ENCODE measurements at places on chromosomes 12 and 14.

GRCh38 chr12:132213359-132214160 lies 69.3 kb downstream of the NOC4L start:
- DNase-seq, result no peak

DNA sequence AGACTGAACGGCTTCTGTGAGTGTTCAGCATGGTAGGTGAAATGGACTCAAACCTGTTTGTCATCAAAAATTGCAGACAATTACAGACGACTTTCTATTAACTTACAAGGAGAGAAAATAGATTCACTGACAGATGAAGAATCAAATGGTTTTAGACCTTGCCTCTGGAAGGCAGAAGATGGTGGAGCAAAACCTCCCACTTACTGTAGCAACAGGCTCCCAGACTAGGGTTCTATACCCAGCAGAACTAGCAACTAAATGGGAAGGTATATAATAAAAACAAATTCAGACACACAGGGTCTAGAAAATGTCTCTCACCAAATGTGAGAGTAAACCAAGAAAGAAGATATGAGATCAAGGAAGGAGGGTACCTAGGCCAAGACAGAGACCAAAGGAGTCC lies 36.8 kb downstream of the RNF34 start:
- DNase-seq, result no peak

- no peak for DNase-seq
Measured at GRCh38 chr14:64943556-64943955, 1.0 kb upstream of the GPX2 start.

GRCh38 chr12:46524778-46525177 lies 152.2 kb upstream of the SLC38A2 start:
- peak; percentile 60 for DNase-seq

- DNase-seq, result peak; percentile 2
Measured at GRCh38 chr14:22505697-22506377, 83.2 kb downstream of the DAD1 start.

GRCh38 chr12:1607940-1608712 lies 13.7 kb upstream of the FBXL14 start:
- no peak for DNase-seq

GRCh38 chr12:110020956-110021355 lies 21.7 kb downstream of the ANKRD13A start:
- DNase-seq, result no peak

GRCh38 chr12:115146453-115146852 lies 462.5 kb upstream of the TBX3 start:
- DNase-seq, result no peak

GRCh38 chr12:124248941-124249825 lies 45.7 kb upstream of the RFLNA start:
- DNase-seq, result no peak
